ENCODE measurements at places on chromosomes 5 and 9.

DNA sequence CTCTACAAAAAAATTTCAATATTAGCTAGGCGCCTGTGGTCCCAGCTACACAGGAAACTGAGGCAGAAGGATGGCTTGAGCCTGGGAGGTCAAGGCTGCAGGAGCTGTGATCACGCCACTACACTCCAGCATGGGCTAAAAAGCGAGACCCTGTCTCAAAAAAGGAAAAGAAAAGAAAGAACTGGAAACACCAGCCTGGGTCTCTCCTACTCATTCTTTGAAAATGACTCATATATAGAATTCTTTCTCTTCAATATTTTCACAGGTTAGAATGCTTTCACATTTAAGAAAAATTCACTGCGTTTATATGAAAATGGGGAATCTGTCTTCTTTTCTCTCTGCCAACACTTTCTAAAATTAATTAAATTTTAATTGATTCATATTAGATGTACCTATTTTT lies 115.6 kb downstream of the TRPM6 start:
- DNase-seq: no peak

DNA sequence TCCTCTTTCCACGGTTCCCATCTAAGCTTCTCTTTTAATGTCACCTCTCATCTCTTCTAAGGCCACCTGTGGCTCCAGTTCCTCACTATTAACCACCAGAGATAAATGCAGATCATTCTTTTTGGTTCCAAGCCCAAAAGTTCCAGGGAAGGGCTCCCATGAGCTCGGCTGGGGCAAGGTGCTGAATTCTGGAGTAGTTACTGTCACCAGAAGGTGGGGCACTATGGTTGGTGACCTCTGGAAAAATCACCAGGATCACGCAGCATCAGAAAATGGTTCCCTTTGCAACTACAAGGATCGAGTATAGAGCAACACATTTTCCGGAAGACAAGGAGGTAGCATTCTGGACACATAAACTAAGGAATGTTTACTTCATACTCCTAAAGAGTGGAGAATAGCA lies 528.7 kb upstream of the DAP start:
- DNase-seq: no peak

GRCh38 chr5:138252944-138253343 lies 21.5 kb downstream of the GFRA3 start:
- no peak for DNase-seq

DNA sequence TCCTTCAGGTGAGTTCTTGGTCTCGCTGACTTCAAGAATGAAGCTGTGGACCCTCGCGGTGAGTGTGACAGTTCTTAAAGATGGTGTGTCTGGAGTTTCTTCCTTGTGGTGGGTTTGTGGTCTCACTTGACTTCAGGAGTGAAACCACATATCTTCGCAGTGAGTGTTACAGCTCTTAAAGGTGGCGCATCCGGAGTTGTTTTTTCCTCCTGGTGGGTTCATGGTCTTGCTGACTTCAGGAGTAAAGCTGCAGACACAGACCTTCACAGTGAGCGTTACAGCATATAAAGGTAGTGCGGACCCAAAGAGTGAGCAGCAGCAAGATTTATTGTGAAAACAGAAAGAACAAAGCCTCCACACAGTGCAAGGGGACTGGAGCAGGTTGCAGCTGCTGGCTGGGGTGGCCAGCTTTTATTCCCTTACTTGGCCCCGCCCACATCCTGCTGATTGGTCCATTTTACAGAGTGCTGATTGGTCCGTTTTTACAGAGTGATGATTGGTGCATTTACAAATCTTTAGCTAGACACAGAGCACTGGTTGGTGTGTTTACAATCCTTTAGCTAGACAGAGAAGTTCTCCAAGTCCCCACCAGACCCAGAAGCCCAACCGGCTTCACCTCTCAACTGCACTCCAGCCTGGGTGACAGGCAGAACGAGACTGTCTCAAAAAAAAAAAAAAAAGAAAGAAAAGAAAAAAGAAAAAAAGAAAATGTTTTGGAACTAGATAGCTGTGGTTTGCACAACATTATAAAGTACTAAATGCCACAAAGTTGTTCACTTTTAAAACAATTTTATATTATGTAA lies 9.1 kb upstream of the ERMP1 start:
- DNase-seq: no peak

- DNase-seq: no peak
These were observed 34.0 kb downstream of the CDK5RAP2 start for GRCh38 chr9:120545701-120546550.

DNA sequence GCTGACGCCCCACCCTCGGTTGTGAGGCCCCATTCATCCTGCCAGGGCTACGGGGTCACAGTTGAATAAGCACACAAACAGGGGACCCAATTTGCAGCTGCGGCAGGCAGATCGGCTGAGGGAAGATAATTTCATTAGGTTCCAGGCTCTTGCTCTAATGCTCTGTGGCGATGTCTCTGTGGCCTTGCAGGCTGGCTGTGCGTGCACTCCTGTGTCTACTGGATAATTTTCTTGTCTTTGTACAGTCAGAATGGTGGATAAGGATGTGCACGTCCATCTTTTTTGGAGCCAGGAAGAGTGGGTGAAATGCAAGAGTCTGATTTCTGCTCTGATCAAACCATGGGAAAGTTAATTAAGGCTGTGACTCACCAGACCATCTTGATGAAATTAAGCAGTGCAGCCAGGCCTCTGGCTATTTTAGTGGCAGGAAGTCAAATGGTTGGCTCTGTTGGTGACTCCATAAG lies 39.2 kb downstream of the NSG2 start:
- no peak for DNase-seq

- DNase-seq: no peak
These were observed 109.8 kb downstream of the HMHB1 start for GRCh38 chr5:143921525-143922311.

- DNase-seq: no peak
These were observed 183.9 kb downstream of the SLIT3 start for GRCh38 chr5:169116961-169117461.
